ENCODE measurements at places on chromosomes 7 and 10.

DNA sequence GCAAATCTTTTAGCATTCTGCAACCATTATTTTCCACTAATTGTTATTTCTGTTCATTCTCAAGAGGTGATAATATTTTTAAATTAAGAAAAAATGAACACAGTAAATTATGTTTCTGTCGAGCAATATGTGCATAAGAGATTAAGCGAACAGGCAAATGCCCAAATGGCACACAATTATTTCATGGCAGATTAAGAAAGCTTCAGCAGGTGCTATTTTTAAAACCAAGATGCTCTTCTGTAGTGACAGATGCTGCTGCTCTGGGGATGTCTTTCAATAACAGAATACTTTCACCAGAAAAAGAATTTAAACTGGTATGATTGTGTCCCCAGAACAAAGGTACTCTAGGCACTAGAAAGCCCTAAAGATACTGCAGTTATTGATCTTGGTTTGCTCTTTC, 412.7 kb upstream of the SORCS1 start:
- no peak for DNase-seq
- H3K27me3 ChIP-seq = no peaks in the 10 kb centered on the region
- no peaks in the 10 kb centered on the region for H3K36me3 ChIP-seq
- H3K27ac ChIP-seq = no peak overlapping the region

DNA sequence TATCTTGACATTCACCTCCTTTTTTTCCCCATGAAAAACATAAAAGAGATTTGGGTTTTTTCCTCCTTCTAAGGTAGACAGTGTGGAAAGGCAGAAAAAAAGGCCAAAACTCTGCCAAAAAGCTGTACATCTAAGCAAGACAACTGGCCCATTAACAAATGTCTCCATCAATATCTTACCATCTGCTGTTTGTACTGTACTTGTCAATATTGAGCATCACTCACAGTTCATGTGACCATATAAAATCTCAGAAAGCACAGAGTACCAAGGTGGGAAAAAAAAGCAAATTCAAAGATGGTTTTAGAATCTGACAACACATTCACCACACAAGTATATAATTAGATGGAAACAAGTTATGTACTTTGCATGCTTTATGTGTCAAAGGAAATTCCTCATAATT, 52.6 kb downstream of the CACNA2D1 start:
- peaks cover 12% of the 10 kb centered on the region for H3K4me1 ChIP-seq
- no peak for DNase-seq
- H3K36me3 ChIP-seq = no peaks in the 10 kb centered on the region
- no peak overlapping the region for H3K27ac ChIP-seq
- H3K4me3 ChIP-seq = no peak overlapping the region

GRCh38 chr7:155701972-155702544, 57.6 kb downstream of the RBM33 start:
- no peaks in the 10 kb centered on the region for H3K4me1 ChIP-seq
- peak; percentile 19 for DNase-seq
- no peak overlapping the region for H3K27ac ChIP-seq
- H3K4me3 ChIP-seq = no peak overlapping the region
- H3K36me3 ChIP-seq = peaks cover 31% of the 10 kb centered on the region

DNA sequence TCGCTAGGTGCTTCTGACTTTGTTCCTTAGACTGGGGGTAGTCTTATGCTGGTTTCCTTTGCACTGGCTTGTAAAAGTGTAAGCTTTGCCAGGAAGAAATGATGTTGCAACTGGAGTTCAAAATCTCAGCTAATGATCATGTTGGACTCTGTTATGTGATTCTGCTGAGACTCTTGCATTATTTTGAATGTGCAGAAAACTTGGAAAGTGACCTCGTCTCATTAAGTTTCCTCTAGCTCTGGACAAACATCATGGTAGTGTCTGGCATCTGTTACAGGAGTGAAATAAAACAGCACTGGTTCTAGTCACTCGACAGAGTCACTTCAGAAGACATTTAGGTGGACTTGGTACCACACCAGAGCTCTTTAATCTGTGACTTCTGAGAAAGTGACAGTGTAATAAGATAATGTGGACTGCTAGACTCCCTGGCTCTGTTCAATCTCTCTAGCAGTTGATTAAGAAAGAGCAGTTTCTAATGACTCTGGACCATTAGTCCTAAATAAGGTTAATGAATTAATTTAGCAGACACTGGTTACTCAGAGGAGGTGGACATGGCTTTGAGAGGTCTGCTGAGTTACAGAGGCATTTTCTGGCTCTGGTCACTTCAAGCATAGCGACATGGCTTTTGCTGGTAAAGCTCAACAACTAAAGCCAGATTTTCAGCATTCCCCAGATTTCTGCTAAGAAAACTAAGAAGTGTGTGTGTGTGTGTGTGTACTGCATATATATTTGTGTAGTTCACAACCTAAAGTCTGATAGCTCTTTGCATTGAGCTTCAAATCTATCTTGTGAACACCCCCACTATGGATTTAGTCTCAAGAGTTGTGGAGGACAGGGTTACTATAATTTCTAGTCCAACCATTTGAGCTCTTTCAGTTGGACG, 2.0 kb downstream of the NRP1 start:
- H3K4me1 ChIP-seq = peaks cover 25% of the 10 kb centered on the region
- DNase-seq = peak; percentile 86
- H3K27ac ChIP-seq = peak overlapping the region; percentile 96
- H3K4me3 ChIP-seq = peak overlapping the region; percentile 95
- no peaks in the 10 kb centered on the region for H3K27me3 ChIP-seq
- peaks cover 21% of the 10 kb centered on the region for H3K36me3 ChIP-seq

- no peak for DNase-seq
- H3K4me1 ChIP-seq = peaks cover 7% of the 10 kb centered on the region
- no peak overlapping the region for H3K4me3 ChIP-seq
- H3K27ac ChIP-seq = no peak overlapping the region
Measured at GRCh38 chr10:30959836-30960210, 71.8 kb downstream of the ZNF438 start.

DNA sequence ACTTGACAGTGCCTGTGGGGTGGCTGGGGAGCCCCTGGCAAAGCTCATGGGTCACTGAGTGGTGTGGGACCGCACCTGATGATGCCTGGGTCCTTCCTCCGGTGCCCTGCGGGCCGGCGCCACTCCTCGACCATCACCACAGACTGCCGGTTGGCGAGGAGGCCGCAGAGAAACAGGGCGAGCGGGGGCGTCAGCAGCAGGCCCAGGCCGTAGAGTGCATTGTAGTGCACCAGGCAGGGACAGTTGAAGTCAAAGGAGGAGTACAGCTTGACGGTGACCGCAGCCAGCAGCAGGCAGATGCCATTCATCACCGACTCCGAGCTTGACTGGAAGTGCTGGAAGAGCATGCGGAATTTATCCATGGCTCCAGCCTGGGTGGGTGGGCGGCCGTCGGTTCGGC, 369 bp downstream of the CALHM3 start:
- no peaks in the 10 kb centered on the region for H3K4me1 ChIP-seq
- DNase-seq = no peak
- no peaks in the 10 kb centered on the region for H3K27me3 ChIP-seq
- H3K36me3 ChIP-seq = no peaks in the 10 kb centered on the region
- H3K4me3 ChIP-seq = no peak overlapping the region

- no peaks in the 10 kb centered on the region for H3K27me3 ChIP-seq
- H3K4me3 ChIP-seq = no peak overlapping the region
- no peaks in the 10 kb centered on the region for H3K36me3 ChIP-seq
- DNase-seq = peak; percentile 81
- no peak overlapping the region for H3K27ac ChIP-seq
- peaks cover 12% of the 10 kb centered on the region for H3K4me1 ChIP-seq
Measured at GRCh38 chr10:114548662-114549061, 109.4 kb downstream of the ABLIM1 start.

GRCh38 chr7:101159696-101160674, 5.4 kb downstream of the VGF start:
- H3K36me3 ChIP-seq = no peaks in the 10 kb centered on the region
- no peak overlapping the region for H3K27ac ChIP-seq
- H3K4me3 ChIP-seq = no peak overlapping the region
- DNase-seq = no peak

Data from cardiac muscle cell (in vitro differentiated cells and primary cell).